ENCODE measurements at places on chromosomes 16 and 17.

GRCh38 chr17:2799653-2800052 is 3.4 kb downstream of the RAP1GAP2 start:
- DNase-seq, result no peak

- DNase-seq, result no peak
Observed at GRCh38 chr17:17732892-17733670, 51.8 kb downstream of the RAI1 start.

DNA sequence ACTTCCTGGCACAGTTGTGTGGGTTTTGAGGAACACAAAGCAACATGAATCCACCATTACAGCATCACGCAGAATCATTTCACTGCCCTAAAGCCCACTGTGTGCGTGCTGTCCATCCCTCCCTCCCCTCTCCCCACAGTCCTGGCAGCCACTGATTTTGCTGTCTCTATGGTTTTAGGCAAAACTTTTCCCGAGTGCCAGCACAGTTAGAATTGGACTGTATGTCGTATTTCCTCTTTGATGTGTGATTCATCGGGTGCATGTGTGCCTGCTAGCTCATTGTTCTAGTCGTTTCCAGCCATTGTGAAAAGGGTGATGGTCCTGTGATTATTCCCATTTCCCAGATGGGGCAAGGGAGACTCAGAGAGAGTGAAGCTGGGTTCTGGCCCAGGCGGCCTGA is 12.7 kb downstream of the KLHL36 start:
- DNase-seq, result no peak

DNA sequence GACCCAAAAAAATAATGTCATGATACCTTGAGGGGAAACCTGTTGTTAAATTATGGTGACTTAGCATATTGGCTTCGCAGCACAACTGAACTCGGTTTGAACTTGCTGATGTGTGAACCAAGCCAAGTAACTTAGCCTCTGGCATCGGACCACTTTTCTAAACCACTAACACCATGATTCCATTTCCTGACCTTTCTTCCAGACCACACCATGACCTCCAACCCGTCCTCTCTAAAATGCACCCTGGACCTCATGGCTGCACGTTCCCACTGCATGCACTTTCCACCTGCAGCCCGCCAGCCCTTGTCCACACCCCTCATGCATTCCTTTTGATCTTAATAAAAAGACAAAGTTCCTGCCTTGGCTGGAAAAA is 29.3 kb downstream of the DYNLRB2 start:
- DNase-seq, result no peak

DNA sequence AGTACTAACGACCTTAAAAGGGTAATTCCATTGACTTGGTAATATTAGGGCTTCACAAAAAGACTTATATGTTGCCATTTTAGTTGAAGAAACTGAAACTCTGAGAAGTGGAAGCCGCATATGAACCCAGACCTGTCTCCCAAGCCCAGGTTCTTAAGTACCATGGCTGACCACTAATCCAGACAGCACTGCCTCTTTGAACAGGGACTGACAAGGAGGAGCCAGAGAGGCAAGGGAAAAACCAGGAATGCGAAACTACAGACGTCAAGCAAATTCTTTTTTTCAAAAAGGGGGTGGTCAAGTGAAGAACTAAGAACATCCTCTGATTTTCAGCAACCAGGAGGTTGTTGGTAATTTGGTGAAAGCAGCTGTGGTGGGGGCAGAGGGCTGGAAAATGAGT is 15.2 kb downstream of the CYB5D1 start:
- no peak for DNase-seq

DNA sequence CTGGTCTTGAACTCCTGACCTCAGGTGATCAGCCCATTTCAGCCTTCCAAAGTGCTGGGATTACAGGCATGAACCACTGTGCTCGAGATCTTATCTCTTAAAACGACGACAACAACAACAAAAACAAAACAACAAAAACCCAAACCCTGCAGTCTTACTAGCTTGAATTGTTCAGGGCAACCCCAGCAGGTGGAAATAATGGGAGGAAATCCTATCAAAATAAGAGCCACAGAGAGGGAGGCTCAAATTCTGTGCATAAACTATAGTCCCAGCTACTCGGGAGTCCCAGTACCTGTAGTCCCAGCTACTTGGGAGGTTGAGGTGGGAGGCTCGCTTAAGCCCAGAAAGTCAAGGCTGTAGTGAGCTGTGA is 16.5 kb upstream of the ATP6V0A1 start:
- no peak for DNase-seq

- DNase-seq, result no peak
Observed at GRCh38 chr17:27586203-27586721, 44.7 kb upstream of the LGALS9 start.

- no peak for DNase-seq
Observed at GRCh38 chr16:53933407-53933806, 229.5 kb downstream of the FTO start.

DNA sequence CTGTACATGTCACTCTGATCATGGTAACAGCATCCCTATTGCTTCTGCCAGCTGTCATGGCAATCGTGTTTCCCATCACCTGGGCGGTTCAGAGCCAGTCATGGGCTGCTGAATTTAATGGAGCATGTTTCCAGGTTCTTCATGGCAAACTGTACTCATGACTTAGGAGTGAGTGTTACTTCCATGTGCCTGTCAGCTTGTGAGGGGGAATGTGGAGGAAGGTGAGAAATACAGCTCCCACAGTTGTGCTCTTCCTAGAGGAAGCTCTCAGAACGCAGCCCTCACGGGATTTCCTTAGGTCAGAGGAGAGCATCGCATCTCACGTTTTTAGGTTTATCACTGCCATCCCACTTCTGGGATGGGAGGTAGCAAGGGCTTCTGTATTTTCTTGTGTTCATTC is 28.0 kb upstream of the ARHGAP23 start:
- DNase-seq, result no peak

- DNase-seq, result no peak
Observed at GRCh38 chr16:88904676-88905365, 38.4 kb upstream of the PABPN1L start.

DNA sequence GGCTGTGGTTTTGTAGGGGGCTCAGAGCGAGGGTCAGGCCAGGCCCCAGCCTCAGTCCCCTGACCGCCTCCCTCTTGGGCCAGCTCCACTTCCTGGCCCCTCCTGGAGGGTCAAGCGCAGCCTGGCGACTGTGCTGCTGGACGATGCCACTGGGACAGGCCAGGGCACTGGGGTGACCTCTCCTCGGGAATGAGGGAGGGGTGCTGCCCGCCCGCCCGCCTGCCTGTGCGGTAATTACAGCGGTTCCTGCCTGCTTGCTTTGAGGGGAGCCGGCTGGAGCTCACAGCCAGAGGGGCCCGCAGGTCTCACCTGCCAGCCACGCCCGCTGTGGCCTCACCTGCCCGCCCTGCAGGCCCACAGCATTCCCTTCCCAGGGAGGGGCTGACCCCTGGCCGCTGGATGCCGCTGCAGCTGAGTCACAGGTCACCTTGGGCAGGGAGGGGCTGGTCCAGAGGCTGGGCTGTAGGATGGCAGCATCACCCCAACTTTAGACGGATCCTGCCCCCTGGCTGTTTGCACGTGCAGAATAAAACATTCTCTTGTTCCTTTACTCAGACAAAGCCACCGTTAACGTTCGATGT is 76.7 kb upstream of the CBX4 start:
- DNase-seq, result no peak

GRCh38 chr17:74187761-74188160 is 15.7 kb upstream of the RPL38 start:
- DNase-seq, result no peak

DNA sequence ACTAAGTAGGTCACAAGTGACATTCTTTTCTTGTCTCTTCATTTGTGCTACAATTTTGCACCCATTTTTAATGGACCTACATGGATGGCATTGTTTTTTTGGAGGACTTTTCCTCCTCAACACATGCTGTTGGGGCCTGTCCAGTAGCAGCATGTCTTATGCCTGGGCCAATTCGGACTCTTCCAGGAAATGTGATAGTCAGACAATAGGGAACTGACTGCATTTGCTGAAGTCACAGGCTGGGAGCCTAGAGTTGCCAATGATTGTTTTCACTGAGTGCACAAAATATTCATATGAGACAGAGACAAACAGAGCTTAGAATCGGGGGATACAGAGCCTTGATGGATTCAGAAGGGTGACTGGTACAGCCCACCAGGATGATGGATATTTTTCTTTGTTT is 867.3 kb upstream of the GOT2 start:
- no peak for DNase-seq

All from activated T-helper 9 cell treated with anti-CD3 and anti-CD28 coated beads, Interleukin-2, amount 50 U/mL, for 16 hours (primary cell).